ENCODE measurements at places on chromosomes 6 and 20.

- DNase-seq = no peak
Measured at GRCh38 chr6:1536526-1537429, 72.9 kb upstream of the FOXC1 start.

DNA sequence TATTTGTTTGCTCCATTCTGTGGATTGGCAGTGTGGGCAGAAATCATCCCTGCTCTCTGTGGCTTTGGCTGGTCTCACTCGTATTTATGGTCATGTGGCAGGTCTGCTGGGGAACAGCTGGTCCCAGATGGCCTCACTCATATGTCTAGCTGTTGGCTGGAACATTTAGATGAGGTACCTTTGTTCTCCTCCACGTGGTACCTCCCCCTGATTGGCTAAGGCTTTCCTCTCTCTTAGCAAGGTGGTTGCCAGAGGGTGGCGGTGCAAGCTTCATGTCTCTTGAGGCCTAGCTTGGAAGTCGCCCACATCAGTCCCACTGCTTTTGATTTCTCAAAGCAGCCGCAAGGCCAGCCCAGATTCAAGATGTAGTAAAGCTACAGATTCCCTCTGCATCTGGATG lies 348.5 kb upstream of the BTBD3 start:
- DNase-seq = no peak

GRCh38 chr6:139747154-139747553 lies 372.7 kb upstream of the CITED2 start:
- no peak for DNase-seq

GRCh38 chr20:61756966-61757677 lies 308.6 kb downstream of the TAF4 start:
- no peak for DNase-seq

DNA sequence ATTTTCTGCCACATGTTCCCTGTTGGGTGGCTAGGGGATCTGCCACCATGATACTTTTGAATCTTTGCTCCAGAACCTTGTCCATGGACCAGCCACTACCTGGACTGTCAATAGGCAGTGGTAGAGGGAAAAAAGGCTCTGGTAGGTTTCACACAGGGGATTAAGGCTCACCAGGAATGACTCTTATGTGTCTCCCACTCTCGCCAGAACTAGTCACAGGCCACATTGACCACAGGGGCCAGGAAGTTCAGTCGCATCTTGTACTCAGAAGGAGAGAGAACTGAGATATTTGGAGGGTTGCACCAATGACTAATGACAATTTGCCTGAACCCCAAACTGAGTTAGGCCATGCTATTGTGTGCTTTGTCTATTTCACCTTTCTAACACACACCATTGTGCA lies 23.6 kb upstream of the APCDD1L start:
- DNase-seq = no peak

DNA sequence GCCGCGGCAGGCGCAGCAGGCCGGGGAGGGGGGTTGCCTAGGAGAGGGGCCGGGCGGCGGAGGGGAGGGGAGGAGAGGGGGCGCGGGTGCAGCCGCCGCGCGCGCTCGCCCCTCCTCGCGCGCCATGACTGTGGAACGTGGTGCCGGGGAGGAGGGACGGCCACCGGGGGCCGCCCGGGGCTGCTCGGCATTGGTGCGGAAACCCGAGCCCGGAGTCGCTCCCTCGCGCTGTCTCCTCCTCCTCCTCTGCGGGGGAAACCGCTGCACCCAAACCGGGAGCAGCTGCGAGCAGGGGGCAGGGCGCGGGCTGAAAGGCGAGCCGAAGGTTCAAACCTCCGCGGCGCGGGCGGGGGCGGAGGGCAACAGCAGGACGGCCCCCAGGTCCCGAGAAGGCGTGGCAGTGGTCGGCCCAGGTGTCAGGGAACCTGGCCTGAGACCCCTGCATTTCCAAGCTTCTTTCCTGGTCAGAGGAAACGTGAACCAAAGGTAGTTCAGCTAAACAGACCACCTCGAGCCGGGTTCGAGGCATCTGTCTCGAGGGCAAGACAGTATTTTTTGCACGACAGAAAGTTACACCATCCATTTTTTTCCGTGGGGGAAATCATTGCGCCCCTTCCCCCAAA lies 1.4 kb upstream of the TRERF1 start:
- peak; percentile 81 for DNase-seq

DNA sequence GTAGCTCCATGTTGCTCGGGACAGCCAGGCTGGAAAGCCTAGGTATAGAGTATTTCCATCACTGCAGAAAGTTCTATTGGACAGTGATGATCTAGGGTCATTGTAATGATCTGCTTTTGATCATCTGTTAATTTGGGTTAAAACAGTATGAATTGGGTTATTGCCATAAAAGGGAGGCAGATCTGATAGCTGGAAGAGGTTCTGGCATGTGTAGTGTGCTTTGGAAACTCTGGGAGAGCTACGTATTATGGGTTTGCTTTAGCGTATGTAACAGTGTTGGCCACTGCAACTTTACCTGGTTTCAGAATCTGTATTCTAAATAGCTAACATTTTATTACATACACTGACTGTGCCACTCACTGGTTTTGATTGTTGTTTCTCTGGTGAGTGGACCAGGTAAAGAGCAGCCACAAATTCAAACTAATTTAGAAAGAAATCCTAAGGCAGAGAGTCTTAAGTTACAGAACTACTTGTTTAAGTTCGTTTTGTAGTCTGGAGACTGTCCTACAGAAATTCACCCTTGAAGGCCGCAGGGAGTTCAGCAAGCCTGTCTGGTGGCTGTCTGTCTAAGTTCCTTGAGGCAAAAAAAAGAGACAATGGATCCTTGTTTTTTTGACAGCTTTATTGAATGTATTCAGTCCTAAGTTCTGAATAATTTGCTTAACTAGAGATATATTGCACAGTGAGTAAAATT lies 300.3 kb downstream of the PRL start:
- DNase-seq = no peak

DNA sequence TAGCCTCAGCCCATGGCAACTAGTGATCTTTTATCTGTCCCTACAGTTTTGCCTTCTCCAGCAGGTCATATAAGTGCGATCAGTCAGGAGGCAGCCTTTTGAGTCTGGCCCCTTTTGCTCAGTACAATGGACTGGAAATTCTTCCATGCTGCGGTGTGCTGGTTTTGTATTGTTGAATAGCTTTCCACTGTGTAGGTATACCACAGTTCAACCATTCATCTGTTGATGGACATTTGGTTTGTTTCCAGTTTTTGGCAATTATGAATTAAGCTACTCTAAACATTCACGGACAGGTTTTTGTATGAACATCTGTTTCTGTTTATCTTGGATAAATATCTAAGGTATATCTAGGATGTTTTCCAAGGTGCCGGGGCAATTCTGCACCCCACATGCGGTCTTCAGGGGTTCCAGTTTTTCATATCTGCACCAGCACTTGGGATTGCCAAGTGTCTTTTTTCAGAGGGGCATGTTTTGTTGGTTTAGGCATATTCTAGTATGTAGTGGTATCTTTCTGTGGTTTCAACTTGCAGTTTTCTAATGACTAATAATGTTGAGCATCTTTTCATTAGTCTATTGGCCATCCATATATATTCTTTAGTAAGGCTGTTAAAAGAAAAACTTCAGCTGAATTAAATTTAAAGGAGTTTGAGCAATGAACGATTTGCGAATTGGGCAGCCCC lies 141.0 kb downstream of the TFAP2C start:
- no peak for DNase-seq

GRCh38 chr6:50853939-50854338 lies 35.3 kb downstream of the TFAP2B start:
- DNase-seq = no peak

DNA sequence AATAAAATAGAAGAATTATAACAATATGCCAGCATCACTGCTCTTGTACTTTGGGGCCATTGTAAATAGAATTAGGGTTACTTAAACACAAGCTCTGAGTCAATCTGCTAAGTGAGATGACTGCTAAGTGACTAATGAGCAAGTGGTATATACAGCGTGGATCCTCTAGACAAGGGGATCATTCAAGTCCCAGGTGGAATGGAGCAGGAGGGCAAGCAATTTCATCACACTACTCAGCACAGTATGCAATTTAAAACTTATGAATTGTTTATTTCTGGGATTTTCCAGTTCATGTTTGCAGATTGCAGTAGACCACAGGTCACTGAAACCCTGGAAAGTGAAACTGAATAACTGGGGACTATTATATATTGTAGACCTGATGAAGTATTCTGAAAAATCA lies 235.3 kb downstream of the BTBD3 start:
- DNase-seq = no peak

- DNase-seq = no peak
Measured at GRCh38 chr20:15942130-15942529, 631.1 kb downstream of the KIF16B start.

GRCh38 chr6:17081273-17081672 lies 20.6 kb upstream of the STMND1 start:
- no peak for DNase-seq

DNA sequence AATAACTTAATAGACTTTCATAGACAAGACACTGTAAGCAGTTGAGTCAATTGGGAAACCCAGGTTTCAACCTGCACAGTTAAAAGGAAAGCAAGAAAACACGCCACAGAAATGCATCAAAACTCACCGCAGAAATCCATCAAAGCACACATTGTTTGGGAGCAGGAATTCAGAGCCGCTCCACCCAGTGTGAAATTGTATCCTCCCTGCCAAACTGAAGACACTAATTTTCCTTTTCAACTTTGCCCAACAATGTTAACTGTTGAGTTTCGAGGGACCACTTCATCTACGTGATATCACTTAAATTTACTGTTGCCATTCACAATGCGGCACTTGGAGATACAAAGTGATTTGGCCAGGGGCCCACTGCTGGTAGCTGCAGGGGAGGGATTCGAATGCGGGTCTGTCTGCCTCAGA lies 92.7 kb downstream of the DACT2 start:
- DNase-seq = no peak

DNA sequence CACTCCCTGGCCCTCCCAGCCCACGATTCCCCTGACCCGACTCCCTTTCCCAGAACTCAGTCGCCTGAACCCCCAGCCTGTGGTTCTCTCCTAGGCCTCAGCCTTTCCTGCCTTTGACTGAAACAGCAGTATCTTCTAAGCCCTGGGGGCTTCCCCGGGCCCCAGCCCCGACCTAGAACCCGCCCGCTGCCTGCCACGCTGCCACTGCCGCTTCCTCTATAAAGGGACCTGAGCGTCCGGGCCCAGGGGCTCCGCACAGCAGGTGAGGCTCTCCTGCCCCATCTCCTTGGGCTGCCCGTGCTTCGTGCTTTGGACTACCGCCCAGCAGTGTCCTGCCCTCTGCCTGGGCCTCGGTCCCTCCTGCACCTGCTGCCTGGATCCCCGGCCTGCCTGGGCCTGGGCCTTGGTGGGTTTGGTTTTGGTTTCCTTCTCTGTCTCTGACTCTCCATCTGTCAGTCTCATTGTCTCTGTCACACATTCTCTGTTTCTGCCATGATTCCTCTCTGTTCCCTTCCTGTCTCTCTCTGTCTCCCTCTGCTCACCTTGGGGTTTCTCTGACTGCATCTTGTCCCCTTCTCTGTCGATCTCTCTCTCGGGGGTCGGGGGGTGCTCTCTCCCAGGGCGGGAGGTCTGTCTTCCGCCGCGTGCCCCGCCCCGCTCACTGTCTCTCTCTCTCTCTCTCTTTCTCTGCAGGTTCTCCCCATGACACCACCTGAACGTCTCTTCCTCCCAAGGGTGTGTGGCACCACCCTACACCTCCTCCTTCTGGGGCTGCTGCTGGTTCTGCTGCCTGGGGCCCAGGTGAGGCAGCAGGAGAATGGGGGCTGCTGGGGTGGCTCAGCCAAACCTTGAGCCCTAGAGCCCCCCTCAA lies at the start of gene LTA:
Gene LTA (plus strand): TSS at position 249 of the 871 bp plus-strand sequence. CDS start 454 bp downstream, at position 703.
- DNase-seq = no peak

- DNase-seq = no peak
Measured at GRCh38 chr20:32539817-32540675, 45.1 kb downstream of the NOL4L start.

GRCh38 chr20:35133735-35134134 lies 13.4 kb downstream of the EDEM2 start:
- no peak for DNase-seq

DNA sequence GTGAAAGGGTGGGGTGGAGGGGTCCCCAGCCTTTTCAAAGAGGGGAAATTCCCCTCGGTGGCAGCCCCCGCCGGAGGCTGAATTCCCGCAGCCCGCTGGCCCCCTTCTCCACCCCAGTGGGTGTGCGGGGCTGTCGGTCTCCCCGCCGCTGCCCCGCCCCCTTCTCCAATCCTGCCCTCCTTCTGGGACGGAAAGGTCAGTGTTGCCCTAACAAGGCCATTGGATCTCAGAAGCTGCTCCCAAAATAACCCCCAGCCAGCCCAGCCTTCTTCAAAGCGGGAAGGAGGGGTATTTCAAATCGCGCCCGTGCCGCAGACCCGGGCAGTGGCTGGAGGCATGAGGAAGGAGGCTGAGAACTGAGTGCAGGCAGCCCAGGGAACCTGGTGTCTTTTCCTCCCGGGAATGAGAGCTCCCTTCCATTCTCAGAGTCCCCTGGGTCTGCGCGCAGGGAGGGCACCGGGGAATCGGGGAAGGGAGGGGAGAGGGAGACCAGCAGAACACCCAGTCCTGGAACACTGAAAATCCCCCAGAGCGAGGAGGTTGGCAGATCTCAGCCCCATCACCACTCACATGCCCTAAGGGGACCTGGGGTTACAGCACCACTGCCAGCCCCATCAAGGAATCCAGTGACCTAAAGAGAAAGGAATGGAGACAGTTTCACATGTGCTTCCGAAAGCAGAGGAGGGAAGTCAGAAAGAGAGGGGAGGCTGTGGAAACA lies at the start of gene JPH2:
Gene JPH2 (minus strand): TSS at position 135 of the 718 bp plus-strand sequence. CDS start 483 bp downstream, outside the sequence.
- DNase-seq = peak; percentile 71

DNA sequence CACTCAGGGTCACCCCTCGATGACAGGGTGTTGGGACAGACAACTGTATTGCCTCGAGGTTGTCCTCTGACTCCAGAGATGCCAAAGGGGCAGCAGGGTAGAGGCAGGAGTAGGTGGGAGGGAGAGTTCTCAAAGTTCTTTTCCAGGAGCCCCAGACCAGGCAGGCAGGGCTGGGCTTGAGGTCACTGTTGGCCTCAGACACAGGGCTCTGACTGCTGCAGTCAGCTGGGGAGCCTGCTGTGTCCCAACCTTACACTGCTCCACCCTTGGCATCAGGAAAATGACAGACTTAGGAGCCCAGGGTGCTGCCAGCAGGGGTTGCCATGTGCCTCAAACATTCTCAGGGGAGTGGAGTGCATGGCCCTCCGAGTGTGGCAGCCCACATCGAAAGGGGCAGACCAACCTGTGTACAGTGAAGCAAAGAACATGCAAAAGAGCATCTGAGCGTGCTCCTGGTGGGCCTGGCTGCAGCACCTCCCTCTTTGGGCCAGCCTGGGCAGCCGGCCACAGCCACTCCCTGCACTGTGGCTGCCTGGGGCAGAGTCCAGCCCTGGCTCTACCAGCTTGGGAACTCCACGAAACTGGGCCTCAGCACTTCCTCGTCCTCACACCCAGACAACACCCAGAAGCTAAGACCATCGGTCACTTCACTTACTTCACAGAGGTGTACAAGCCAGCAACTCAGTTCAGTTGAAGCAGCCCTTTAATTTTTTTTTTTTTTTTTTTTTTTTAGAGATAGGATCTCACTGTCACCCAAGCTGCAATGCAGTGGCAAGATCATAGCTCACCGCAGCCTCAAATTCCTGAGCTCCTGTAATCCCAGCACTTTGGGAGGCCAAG lies 24.0 kb downstream of the C6orf132 start:
- DNase-seq = peak; percentile 49

- DNase-seq = no peak
Measured at GRCh38 chr20:43853174-43853803, 61.4 kb upstream of the TOX2 start.
